Memory B cell (primary cell): ENCODE measurements at places on chromosomes 3 and 15.

GRCh38 chr3:37554364-37554763 lies 307.3 kb upstream of the CTDSPL start:
- no peak for DNase-seq

- no peak for DNase-seq
Observed at GRCh38 chr15:90060797-90061196, 41.5 kb downstream of the IDH2 start.

GRCh38 chr3:153138276-153139210 lies 23.5 kb upstream of the RAP2B start:
- DNase-seq = no peak

- no peak for DNase-seq
Observed at GRCh38 chr3:14847613-14848541, 29.1 kb downstream of the FGD5 start.

DNA sequence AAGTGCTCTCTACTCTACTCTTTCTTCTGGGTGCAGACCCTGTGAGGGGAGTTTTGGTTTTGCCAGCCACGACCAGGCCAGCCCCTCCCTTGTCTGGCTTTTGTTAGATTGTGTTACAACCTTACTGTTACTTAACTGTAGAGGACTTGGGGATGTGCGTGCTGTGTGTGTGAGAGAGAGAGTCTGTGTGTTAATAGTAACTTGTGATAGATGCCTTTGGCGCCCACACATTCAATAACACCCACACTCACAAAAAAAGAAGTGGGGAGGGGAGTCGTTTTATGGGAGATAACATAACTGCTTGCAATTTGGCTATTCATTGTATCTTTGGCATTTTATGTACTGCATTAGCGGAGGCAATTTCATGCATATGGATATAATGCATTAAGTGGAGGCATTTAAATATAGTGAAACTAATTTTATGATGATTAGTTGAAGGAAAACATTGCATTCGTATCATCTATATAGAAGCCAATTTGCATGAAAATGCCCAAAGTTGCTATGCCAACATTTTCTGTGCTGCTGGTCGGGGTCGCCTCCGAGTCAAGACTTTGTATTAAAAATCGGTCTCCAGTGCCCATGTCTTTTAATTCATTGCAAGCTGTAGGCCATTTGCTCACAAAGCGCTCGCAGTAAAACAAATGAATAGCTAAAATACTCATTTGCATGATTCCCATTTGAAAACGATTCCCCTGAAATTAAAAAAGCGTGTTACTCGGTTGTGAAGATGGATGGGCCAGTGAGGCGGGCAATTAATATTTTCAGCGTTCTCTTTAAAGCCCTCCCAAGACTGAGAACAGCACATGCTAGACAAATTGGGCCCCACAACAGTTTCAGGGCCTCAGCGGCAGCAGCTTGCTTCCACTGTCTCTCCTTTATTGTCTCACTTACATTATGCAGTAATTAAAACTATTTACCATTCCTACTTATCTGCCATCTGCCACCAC lies 158.5 kb upstream of the SMAD3 start:
- DNase-seq = no peak

DNA sequence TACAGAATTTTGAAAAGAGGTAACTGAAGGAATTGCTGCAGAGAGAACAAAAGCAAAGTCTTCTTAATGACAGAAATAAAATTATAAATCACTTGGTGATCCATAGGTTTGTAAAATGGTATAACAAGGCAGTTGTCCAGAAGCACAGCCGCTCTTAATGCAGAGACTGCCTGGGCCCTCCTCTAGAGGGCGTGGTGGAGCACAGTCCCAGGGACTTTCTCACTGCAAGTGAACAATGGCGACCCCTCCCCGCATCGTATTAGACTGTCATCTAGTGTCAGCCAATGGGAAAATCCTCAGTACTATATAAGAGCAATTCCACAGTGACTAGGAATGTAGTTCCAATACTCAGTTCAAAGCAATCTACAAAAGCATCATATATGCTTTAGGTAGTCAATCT lies 26.4 kb upstream of the ZBED2 start:
- DNase-seq = no peak

GRCh38 chr3:72615776-72616175 lies 232.5 kb downstream of the SHQ1 start:
- no peak for DNase-seq

DNA sequence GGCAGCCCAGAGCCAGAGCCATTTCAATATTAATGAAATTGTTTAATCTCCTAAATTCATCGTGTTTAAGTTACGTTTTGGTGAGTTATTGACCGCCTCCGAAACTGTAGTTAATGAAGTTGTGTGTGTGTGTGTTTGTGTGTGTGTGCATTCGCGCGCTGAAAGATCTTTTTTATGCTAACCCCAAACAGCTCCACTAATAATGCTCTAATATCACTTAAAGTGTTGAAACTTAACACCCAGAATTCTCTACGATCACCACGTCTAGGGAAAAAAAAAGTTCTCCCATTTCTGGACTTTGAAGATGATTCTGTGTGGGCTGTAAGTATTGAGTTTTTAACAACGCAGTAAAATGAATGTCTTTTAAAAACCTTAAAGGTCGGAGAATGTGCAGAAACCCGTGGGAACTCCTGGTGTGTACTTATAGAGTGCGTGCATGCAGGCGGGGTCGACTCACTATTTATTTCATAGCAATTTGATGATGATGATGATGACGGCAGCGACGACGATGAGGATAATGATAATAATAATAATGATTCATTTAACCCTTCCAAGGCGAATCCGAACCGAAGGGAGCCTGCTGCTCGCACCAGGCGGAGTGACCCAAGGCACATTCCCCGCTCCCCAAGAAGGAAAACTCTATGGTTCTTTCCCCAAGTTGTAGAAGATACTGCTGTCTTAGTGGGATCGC lies 1.4 kb upstream of the FOXB1 start:
- DNase-seq = no peak

- DNase-seq = no peak
Observed at GRCh38 chr3:86175593-86176444, 815.1 kb downstream of the VGLL3 start.

DNA sequence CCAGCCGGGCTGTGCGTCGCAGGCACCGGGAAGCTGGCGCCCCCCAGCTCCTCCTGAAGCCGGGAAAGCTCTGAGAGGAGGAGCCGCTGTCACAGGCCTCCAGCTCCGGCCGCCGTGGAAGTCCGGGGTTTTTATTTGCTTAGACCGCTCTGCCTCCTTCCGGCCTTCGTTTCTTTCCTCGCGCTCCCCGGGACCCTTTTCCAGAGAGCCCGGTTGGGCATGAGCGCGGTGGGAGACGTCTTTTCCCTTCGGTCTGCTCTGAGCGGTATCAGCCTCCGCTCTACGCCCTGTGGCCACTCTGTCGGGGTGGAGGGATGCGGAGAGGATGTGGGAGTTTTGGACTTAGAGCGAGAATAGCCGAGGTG lies 559 bp downstream of the SENP5 start:
- DNase-seq = peak; percentile 4

GRCh38 chr3:52311576-52312119 lies 4.5 kb upstream of the DNAH1 start:
- DNase-seq = no peak

DNA sequence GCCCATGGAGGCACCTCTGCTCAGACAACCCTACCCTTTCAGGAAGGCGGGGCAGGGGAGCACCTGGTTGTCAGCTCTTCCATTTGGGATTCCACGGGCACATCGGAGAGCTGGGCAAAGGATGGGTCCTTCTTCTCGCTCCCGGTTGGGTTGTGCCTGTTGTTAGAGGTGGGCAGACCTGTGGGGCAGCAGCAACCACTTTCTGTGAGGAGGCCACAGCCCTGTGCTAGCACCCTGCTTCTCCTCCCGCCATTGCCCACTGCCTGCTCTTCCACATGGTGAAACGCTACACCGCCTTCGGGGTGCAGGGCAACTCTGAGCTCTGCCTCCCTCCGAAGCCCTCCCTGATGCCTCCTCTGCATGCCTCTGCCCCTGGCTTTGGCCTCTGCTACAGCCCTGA lies 7.0 kb upstream of the HHATL start:
- no peak for DNase-seq

GRCh38 chr15:79128556-79128955 lies 38.0 kb upstream of the RASGRF1 start:
- DNase-seq = no peak

GRCh38 chr3:44842376-44842775 lies 19.3 kb upstream of the TMEM42 start:
- no peak for DNase-seq

GRCh38 chr3:129890125-129890524 lies 3.4 kb downstream of the TMCC1 start:
- no peak for DNase-seq

- DNase-seq = peak; percentile 31
Observed at GRCh38 chr3:141231952-141232823, 563 bp downstream of the PXYLP1 start.

GRCh38 chr3:98563661-98564281 lies 29.6 kb downstream of the CPOX start:
- no peak for DNase-seq

DNA sequence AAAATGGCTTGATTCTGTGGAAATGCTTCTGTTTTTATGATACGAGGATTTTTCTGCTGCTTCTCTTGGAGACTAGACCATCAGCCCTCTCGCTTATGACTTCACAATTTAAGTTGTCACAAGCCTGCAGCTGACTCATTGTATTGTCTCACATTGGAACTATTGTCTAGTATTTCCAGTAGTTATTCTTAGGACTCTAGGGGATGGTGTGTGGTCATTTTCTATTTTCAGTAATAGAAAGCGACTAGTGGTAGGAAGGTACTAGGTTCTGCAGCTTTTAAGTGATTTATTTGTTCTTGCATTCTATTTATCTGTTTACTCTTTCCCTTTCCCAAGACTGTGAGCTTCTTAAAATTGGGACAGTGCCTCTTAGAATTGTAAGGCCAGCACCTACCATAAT lies 66.3 kb upstream of the CRTC3 start:
- no peak for DNase-seq

GRCh38 chr3:10519236-10519635 lies 13.8 kb upstream of the ATP2B2 start:
- no peak for DNase-seq

DNA sequence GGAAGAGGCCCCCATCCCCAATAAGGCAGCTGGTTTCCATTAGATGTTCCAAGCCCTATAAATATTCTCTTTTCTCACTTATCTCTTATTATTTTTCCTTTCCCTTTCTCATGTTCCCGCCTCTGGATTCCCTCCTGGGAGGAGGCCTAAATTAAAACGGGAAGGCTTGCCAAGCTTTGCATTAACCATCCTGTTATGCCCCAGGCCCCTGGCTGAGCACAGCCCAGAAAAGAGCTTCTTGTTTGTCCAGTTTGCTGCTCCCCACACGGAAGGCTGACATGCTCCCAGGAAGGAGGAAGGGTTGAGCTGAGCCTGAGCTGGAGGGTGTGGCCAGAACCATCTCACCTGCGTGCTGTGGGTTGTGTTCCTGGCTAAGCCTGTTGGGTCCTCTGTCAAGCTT lies 63.1 kb upstream of the BOC start:
- no peak for DNase-seq

- no peak for DNase-seq
Observed at GRCh38 chr3:190227064-190227463, 95.2 kb downstream of the CLDN1 start.

DNA sequence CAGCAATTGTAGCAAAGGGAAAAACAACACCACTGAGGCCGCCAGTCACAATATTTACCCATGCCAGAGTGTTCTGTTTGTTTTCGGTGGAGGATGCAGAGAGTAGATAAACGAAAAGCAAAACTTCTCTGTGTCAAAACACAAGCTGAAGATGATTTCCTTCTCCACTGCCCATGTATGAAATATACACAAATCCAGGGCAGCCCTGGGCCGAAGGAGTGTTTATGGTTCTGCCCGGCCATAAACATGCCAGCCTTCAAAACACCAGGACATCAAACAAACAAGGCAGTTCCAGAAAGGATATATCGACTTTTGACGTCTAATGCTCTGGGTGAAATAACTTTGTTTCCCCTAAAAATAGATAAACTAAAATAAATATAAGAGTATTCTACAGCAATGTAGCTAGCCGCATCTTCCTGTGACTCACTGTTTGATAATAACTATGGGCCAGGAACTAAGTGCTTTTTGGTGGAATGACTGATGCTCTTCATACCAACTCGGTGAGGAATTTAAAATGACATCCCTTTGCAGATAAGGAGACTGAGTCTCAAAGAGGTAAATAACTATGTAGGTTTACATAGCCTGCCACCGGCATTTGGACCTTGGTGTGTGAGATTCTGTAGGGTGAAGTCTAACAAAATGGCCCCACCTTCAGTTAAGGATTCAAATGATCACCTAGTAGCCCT lies 82.8 kb downstream of the MAGI1 start:
- DNase-seq = no peak

GRCh38 chr15:41792000-41792637 lies 17.8 kb downstream of the MAPKBP1 start:
- DNase-seq = no peak

GRCh38 chr15:69138963-69139362 lies 21.5 kb upstream of the GLCE start:
- no peak for DNase-seq

DNA sequence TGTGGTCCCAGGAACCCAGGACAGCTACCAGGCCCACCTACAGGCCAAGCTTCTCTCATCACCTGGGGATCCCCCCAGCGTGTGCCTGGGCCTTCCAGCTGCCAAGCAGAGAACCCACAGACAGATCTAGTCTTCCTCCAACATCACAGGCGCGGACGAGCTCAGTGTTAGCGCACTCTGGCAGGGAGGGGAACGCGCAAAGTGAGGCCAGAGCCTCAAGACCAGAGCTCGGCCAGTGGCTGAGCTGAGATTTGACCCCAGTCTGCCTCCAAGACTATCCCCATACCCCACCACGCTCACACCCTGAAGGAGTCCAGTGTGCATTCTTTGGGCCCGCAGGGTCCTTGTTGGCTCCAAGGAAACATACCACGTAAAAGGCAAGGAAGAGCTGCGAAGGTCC lies 5.1 kb downstream of the MFGE8 start:
- DNase-seq = no peak

GRCh38 chr3:123667784-123668183 lies 82.9 kb upstream of the HACD2 start:
- DNase-seq = no peak

- no peak for DNase-seq
Observed at GRCh38 chr3:156586905-156587759, 32.2 kb upstream of the SSR3 start.

GRCh38 chr3:19348941-19349564 lies 200.7 kb downstream of the KCNH8 start:
- DNase-seq = no peak

- DNase-seq = no peak
Observed at GRCh38 chr3:47379411-47379899, 1.4 kb upstream of the PTPN23 start.
